ENCODE measurements at places on chromosomes 7 and 10.

- no peak for DNase-seq
Observed at GRCh38 chr10:126073606-126074005, 177.2 kb downstream of the FANK1 start.

DNA sequence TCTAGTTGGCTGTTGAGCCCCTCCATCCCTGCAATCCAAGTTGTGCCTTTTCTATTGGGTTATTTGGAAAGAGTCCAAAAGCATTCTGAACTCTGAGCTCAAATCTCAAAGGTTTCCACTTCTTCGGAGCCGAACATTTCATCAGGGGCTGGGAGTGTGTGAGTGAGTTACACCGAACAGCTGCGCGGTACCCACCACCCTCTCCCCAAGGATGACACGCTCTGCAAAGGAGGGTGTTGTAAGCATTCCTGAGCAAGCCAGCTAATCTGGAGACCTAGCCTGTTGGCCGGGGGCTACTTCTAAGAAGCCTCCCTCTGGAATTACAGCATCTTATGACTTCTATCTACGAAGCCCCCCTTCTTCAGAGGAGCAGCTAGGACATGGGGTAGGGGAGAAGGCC is 270.5 kb downstream of the CREB5 start:
- DNase-seq: no peak

DNA sequence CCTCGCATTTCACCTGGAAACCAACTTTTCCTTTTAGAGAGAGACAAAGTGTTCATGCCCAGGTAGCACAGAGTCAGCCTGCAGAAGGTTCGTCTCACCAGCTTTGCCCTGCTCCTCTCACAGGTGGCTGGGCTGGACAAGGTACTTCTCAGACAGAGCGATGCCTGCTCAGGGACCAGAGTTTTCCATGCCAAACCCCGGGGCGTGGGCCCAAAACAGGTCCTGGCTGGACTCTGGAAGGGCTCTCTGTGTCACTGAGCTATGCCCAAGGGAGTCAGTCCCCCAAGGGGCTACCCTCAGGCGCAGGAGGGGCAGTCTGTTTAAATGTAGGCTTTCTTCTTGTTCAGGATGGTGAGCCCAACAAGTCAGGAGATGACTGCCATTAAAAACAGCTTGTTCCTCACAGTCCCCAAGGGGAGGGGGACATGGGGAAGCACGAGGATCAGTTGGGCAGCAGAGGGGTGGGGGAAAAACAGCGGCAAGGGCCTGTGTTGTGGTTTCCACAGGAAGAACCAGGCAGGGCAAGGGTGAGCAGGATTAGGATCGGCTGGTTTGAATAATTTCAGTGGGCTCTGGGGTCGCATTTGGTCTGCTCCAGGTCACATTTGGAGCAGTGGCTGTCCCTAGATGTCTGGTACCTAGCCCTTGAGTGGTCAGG is 55.5 kb upstream of the FIGNL1 start:
- no peak for DNase-seq

GRCh38 chr10:132447446-132448247 is 50.6 kb downstream of the PWWP2B start:
- DNase-seq: peak; percentile 53

- DNase-seq: no peak
Observed at GRCh38 chr10:64458306-64458705, 937.1 kb downstream of the REEP3 start.

GRCh38 chr10:72334825-72335393 is 19.8 kb downstream of the DNAJB12 start:
- peak; percentile 63 for DNase-seq
